ENCODE measurements at places on chromosomes 16 and 17.

GRCh38 chr17:73224237-73224636 lies 31.4 kb downstream of the COG1 start:
- DNase-seq, result no peak

DNA sequence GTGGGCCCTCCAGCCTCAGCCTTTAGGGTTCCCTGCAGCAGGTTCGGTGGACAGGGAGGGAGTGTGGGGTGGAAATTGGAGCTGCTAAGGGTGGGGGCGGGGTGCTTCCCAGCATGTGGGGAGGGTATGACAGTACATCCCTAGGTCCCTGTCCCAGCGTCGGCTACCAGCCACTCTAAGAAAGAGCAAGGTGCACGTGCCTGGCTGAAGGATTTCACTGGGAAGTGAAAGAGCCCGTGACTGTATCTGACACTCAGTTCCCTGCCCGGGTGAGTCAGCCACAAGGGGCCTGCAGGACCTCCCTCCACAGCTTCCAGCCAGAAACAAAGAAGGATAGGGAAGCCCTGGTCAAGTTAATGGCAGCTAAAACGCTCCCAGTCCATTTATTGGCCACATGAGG lies 4.1 kb downstream of the SNRNP25 start:
- no peak for DNase-seq

DNA sequence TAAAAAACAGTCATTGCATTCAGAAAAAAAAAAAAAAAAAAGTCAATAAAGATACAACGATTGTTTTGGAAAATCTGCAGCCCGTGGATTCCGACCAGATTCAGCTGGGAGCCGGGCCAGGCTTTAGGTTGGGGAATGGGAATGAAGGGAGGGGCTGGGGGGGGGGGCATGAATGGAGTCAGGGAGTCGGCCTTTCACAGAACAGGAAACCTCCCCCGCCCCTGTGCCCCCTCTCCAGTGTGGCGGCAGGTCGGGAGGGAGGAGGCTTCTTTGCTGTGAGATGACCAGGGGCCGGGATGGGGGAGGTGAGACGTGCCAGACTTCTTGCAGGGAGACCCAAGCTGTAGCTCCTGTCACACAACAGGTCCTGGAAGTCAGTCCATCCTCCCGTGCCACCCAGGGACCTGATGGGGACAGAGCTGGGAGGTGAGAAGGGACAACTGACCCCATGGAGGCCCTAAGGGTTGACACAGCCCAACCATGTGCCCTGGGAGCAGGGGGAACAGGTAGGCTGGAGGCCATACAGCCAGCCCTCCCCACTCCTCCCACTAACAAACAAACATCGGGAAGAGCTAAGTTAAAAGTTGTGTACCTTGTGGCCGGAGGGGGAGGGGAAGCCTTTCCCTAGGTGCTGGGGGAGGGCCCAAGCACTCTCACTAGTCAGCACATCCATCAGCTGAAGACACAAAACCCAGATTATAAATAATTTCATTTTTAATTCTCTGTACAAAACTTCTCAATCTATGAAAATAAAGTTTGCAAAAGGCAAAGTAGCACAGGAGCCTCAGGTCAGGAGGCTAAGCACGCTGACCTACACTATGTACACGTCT lies 25.2 kb downstream of the SREBF1 start:
- no peak for DNase-seq

- no peak for DNase-seq
Observed at GRCh38 chr17:19768046-19768782, 20.1 kb upstream of the ALDH3A1 start.

DNA sequence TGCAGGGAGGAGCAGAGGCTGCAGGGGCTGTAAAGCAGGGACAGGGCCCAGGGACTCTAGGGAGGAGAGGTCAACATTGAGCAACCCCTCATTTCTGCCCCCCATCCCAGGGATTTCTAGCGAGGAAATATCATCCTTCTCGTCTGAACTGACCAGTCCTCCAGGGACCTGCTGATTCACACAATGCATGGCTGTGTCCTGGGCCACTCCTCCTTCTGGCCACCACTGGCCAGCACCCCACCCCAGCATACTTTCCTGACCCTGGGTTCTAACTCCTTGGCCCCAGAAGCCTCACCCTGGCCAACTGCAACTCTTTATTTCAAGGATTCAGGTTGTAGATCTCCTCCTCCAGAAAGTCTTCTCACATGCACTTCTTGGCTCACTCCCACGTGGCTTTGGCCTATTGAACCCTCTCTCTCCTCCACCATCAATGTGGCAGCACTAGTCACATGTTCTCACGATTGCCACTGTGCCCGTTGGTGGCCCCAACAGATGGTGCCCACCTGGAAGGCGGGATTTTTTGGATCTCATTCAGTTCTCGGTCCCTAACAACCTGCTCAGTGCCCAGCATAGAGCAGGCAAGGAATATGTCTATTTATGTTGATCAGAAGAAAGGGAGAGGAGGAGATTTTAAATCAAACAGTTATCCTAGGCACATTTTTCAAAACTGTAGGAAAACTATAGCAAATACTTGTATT lies 41.5 kb downstream of the CUEDC1 start:
- no peak for DNase-seq

GRCh38 chr16:56265184-56265583 lies 73.9 kb downstream of the GNAO1 start:
- DNase-seq, result no peak

DNA sequence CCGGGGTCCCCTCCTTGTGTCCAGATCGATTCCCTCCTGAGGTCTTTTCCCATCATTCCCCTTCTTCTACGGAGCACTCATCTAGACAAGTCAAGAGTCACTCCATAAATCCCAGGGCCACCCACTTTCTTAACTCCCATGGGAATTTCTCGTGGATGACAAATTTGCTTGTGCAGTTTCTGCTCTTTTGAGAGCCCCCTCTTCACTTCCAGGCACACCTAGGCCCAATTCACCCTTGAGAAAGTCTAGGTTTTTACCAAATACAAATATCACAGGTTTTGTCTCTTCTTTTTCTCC lies 522 bp upstream of the POLDIP2 start:
- DNase-seq, result no peak

DNA sequence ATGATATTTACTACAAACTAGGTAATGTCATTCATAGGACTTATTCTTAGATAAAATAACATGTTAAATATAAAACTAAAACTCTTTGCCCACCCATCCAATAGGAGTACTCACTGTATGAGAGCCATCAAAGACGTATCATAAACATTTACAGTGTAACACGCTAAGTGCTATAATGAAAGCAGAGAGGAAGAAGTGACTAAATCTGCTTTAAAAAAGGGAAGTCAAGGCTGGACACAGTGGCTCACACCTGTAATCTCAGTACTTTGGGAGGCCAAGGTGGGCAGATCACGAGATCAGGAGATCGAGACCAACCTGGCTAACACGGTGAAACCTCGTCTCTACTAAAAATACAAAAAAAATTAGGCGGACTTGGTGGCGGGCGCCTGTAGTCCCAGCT lies 32.4 kb downstream of the SPAG9 start:
- DNase-seq, result no peak

GRCh38 chr16:29675811-29676643 lies 3.0 kb upstream of the QPRT start:
- DNase-seq, result no peak

DNA sequence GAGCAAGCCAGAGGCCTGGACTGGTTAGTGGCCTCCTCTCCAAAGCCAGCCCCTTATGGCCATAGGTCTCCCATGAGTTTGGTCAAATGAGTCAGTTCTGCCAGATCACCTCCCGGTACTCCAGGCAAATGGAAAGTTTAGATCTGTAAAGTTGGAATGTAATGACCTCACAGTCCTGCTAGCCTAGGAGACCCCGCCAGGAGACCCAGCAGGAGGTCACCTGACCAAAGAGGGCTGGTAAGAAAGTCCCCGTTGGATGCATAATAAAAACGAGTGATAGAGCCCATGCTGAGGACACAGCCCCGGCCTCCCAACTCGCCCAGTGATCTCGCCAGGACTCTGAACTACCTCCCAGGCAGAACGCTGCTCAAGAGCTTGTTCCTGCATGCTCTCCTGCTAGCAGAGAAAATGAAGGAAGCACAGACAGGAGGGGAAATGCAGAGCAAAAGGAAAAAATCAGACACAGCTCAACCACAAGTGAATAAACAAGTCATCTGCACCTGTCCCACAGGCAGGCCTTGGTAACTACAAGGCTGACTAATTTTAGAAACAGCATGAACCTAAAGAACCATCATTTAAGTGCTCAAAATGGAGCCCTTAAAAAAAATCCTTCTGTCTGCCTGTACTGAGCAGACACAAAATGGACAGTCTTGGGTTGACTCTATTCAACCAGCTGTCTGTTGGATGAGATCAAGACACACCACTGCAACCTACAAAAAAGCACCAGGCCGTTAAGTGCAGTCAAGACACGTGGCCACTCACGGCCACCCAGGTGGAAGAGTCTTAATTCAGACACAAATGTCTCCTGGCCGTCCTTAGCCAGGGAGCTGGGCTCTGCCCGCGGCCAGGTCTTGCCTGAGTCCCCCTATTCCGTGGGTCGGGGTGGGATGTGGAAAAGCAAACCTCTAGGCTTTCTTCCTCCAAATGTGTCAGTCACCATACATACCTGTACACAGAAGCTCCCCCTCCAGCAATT lies 9.2 kb downstream of the CDIP1 start:
- DNase-seq, result no peak

Measured in activated CD4-positive, alpha-beta T cell treated with anti-CD3 and anti-CD28 coated beads for 4 hours (primary cell).